ENCODE measurements at places on chromosomes 2 and 18. TPM values are rescaled to one million over a fixed set of nuclear protein-coding genes. Genes with fewer than 3 reads are reported as not detected.

RSAD2 gene
- 8.9 TPM for total RNA-seq

SERPINB13 gene
- total RNA-seq: not detected

TACR1 gene
- total RNA-seq: 1.2 TPM

TGFBRAP1 gene
- total RNA-seq: 24.3 TPM

SLC35F5 gene
- total RNA-seq: 78.8 TPM

GKN1 gene
- total RNA-seq: not detected

SPC25 gene
- total RNA-seq: 2.5 TPM

DNAJC5G gene
- total RNA-seq: not detected

DNA sequence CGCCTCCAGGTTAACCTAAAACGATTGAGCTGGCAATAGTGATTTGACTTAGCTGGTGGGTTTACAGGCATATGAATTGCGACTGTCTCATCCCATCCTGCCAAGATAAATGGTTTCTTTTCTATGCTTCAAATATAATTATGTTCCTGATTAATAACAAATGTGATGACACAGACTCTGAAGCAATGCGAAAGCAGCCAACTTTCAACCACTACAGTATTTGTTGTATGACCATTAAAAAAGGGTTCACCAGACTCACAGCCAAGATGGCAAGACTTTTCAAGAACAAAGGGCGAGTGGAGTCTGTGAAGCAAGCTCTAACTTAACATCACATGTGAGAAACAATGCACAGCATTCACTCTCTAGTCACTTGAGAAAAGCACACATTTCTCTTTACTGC is 186.6 kb downstream of the PID1 start:
- no peak for DNase-seq

DNA sequence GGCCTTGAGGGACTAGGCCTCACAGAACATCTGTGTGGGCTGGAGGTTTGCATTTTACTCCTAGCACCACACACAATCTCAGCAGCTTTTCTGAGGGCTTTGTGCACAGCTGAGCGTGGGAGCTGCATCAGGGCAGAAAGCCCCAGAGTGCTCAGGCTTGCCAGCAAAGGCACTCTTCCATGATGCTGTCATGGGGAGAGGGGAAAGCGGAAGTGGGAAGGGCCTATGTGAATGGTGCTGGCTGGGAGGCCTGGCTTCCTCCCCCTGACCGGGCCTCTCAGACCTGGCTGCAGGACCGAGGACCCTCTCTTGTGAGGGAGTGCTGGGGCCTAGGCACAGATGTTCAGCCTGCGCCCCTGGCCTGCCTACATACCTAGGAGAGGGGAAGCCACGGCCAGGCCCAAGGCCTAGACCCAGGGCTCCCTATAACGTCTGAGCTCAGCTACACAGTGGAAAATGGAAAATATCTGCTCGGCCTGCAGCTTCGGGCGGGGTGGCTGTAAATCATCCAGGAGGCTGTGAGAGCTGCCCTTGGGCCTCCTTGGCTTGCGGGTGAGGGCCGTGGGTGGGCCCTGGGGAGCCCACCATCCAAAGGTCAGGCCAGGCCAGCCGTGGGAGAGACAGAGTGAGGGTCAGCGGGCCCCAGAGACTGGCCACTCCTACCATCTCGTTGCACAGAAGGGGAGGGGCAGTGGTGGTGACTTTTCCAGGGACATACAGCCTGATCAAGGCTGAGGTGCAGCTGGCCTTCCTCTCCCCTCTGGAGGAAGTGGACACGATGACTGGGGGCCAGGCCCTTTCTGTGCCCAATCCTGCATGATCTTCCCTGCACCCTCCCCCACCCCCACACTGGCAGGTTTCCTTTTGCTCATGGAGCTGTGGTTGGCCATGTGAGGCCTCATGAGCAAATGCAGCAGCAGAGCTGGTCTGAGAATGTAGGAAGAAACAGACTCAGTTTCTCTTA is 22.8 kb downstream of the GLI2 start:
- no peak for DNase-seq

- DNase-seq: no peak
Measured at GRCh38 chr2:164734196-164734595, 107.4 kb downstream of the COBLL1 start.

DNA sequence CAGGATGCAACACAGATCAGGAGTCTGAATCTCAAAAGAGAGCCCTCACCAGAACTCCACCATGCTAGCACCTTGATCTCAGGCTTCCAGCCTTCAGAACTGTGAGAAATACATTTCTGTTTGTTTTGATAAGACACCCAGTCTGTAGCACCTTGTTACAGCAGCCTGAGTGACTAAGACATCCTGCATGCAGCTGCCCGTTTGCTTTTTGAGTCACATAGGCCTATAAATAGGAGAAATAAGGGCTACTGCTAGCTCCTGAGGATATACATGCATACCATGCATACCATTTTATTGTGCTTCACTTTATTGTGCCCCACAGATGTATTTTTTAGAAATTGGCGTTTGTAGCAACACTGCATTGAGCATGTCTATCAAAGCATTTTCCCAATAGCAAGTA is 337.8 kb downstream of the CDH2 start:
- DNase-seq: no peak

DNA sequence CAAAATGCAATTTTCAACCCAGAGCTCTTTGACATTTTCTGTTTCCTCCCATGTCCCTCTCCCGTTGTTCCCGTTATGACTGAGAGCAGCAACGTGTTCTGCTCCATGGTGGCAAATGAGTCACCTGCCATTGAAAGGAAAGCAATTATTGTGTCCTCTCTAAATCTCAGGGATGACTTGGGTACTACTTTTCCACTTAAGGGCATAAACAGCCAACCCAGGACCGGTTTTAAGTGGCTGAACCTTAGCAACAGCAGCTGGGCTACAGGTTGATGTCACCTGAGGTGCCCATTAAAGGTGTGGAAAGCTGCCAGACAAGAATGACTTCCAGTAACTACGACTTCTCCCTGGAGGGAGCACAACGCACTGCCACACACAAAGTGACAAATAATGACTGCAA is 236.8 kb downstream of the NCKAP5 start:
- no peak for DNase-seq

DNA sequence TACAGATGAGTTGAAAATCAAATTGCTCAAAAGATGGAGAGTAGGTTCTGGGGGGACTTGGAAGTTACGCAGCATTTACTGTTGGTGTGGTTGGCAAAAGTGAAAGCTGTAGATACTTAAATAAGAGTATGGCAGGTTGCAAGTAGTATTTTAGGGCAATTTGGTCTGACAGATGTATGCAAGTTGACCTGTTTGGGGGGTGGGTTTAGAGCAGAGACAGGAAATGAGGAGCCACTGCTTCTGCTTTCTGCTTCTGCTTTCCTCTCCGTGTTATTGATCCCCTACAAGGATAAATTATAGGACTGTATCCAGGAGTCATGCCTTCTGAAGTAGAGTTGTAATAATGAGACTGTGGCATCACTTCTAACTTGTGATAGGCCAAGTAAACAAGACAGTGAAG is 71.2 kb downstream of the EPAS1 start:
- no peak for DNase-seq

DNA sequence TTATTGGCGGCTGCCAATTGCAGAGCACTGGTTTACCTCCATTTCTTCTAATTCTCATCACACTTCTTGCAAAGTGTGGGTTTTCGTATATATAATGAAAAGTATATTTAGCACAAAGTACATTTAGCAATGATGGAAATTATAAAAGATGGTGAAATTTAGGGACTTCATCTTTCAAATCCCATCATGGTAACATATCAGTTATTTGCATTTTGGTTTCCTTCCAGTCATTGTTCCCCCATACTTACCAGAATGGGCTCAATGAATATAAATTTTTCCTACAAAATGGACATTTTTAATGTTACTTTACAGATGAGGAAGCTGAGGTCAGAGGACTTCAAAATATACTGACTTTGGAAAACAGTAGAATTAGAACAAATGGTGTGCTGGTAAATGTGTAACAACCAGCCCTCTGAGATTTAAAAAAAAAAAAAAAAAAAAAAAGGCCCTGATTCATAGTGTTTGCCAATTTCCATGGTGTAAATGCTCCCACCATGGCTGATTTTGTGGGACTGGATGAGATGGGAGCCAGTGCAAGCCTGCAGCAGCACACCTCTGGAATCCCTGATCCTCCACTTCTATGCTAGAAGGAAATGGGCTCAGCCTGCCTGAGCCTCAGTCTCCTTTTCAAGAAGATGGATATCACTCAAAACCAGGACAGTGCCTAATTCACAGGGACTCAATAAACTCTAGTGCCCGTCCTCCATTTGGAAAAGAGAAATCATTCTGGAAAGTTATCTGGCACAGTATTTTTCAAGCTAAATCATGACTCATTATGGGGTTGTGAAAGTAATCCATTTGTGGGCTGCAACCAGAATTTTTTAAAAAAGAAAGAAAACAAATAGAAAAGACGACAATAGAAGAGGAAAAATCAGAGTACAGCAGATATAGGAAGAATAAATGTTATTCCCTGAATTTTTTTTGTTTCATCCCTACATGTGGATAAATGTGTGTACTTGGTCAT is 34.0 kb downstream of the LBH start:
- DNase-seq: no peak

- DNase-seq: peak; percentile 57
Measured at GRCh38 chr2:54724560-54725342, 1.3 kb downstream of the EML6 start.

DNA sequence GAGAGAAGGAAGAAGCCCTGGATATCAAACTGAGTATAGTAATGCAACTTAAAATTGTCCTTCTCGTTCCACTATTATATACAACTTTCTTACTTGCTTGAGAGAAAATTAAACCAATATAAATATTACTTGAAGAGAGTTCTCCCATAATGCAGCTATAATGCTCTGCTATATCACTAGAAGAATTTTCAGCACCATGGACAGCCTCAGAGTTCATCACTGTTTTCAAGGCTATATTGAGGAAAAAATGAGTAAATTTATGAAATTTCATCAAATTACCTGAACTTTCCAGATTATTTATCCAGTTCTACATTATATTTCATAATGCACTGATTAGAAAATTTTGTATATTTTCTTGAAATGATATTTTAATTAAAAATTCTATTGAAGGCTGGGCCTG is 1053.5 kb upstream of the FAM98A start:
- DNase-seq: peak; percentile 20

- DNase-seq: no peak
Measured at GRCh38 chr2:187936228-187936627, 355.4 kb upstream of the GULP1 start.

GRCh38 chr18:58161659-58162058 is 117.6 kb downstream of the NEDD4L start:
- peak; percentile 59 for DNase-seq

GRCh38 chr2:17627434-17627833 is 86.9 kb downstream of the VSNL1 start:
- DNase-seq: no peak
